Cerebellum (tissue), 4 donors: ENCODE measurements at places on chromosomes 1 and 21. TPM values are rescaled to one million over a fixed set of nuclear protein-coding genes. Genes with fewer than 3 reads are reported as not detected.

The SPRR2D gene
- not detected for total RNA-seq

The FCRL2 gene
- total RNA-seq: not detected

The S100A8 gene
- total RNA-seq: 2.9 TPM

The SYCP1 gene
- not detected for total RNA-seq

The OMA1 gene
- total RNA-seq: 25.0 TPM

The PRR9 gene
- not detected for total RNA-seq

The PRAMEF4 gene
- total RNA-seq: not detected

The OR6N1 gene
- not detected for total RNA-seq

The CHRNB2 gene
- 16.2 TPM for total RNA-seq

The MAN1C1 gene
- total RNA-seq: 14.7 TPM

The FAM72C gene
- 1.4 TPM for total RNA-seq

The HCRTR1 gene
- total RNA-seq: 0.64 TPM

The SLC45A1 gene
- total RNA-seq: 4.2 TPM

The OR2M3 gene
- total RNA-seq: 0.27 TPM

The DSCAM gene
- total RNA-seq: 25.1 TPM

The HHAT gene
- 7.6 TPM for total RNA-seq

The ACTL8 gene
- not detected for total RNA-seq

The RIIAD1 gene
- 1.5 TPM for total RNA-seq

The CD164L2 gene
- total RNA-seq: not detected

The HRNR gene
- total RNA-seq: not detected

The GNG5 gene
- total RNA-seq: 7.4 TPM

The FMO5 gene
- total RNA-seq: 1.5 TPM

The RGSL1 gene
- not detected for total RNA-seq
